Activated T-cell treated with anti-CD3 and anti-CD28 coated beads, Interleukin-2, amount 50 U/mL, for 48 hours (primary cell): ENCODE measurements at places on chromosomes 5 and 9.

GRCh38 chr5:176543428-176544182 lies 5.5 kb upstream of the CDHR2 start:
- peak; percentile 84 for DNase-seq

- no peak for DNase-seq
Observed at GRCh38 chr9:85404911-85405565, 336.7 kb downstream of the AGTPBP1 start.

- DNase-seq: no peak
Observed at GRCh38 chr5:97121848-97122247, 20.6 kb downstream of the LIX1 start.

GRCh38 chr9:134236935-134237629 lies 72.7 kb upstream of the RNU6ATAC start:
- DNase-seq: no peak

GRCh38 chr5:77463905-77464304 lies 28.2 kb downstream of the WDR41 start:
- DNase-seq: no peak

DNA sequence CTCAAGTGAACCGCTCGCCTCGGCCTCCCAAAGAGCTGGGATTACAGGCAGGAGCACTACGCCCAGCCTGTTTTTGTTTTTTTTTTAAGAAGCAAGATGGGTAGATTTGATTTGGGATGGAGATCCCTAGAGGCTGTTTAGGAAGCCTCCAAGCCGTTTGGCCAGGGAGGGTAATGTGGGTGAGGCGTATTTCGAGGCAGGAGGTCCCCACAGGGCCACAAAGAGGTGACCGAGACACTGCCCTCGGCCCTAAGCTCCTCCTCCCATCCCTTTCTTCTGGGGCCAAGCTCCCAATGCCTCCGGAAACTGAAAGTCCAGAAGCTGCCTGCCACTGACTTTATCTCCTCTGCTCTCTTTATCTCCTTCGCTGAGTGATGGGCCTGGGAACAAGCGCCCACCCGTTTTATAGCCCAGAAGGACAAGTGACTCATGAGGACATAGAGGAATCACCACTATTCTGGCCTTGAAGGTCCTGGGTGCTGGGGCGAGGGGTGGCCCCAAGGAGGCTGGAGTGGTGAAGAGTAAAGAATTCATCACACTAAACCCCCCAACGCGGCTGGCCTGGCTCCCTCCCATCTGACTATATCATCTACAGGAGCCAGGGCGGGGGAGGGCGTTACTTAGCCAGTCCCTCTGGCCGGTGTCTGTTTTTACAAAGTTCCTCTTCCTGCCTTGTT lies 2.0 kb upstream of the RALGDS start:
- no peak for DNase-seq

DNA sequence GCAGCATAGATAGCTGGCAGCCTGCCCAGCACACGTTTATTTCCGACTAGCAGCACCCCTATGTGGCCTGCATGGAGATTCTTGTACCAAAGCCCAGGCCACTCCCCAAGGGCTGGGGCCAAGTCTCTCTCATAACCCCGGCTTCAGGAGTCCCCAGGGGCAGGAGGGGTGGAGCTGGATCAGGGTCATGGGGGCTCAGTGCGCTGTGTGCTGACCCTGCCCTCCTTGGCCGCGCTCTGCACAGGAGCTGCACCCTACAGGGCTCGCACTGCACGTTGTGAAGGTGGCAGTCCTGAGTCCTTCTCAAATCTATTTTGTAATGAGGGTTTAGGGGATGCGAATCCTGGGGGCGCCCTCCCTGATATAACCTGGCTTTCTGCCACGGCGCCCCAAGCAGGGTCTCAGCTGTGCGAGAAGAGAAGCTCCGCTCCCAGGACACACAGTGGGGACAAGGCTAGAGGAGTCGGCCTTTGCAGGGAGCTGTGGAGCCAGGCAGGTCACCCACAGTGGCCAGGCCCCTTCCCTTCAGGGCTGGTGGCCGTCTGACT lies 28.6 kb downstream of the NKD2 start:
- no peak for DNase-seq

GRCh38 chr5:55919625-55920024 lies 68.5 kb downstream of the IL31RA start:
- no peak for DNase-seq

- no peak for DNase-seq
Observed at GRCh38 chr9:112629671-112630485, 88.0 kb downstream of the INIP start.

GRCh38 chr5:143210576-143210975 lies 192.9 kb downstream of the NR3C1 start:
- DNase-seq: no peak

- peak; percentile 51 for DNase-seq
Observed at GRCh38 chr5:76546497-76547102, 76.6 kb downstream of the F2RL2 start.

DNA sequence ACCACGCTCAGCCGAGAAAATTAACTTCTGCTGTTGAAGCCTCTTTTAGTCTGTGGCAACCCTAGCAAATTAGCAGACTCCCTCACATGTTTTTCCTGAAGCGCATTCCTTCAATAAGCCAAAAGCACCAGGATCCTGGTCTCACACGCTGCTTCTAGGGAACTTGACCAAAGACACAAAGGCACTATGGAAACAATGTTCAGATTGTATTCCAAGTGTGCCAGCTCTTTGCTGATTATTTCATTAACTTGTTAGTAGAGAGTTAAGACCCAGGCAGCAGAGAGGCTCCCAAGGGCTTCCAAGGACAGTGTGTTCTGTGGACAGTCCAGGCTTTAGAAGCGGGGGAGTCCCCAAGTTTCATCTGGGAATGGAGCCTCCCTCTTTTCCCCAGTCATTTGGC lies 94.4 kb upstream of the BASP1 start:
- DNase-seq: no peak

- DNase-seq: no peak
Observed at GRCh38 chr5:173928871-173929574, 40.9 kb downstream of the CPEB4 start.

DNA sequence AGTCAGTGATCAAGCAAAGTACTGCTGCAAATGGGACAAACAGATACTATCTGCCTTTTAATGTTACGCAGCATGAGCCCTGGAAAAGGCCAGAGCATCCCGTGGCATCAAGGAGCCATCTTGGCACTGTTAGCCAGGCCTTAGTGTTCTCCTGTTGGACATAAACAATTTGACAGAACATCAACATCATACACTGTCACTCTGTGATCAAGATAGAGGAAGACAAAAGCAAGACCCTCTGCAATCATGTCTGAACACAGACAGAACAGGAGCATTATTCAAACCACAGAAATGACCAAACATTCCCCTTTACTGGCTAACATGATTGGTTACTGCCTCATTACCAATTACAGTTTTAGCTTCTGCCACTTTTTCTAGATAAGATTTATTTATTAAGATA lies 21.2 kb upstream of the ROPN1L start:
- no peak for DNase-seq

DNA sequence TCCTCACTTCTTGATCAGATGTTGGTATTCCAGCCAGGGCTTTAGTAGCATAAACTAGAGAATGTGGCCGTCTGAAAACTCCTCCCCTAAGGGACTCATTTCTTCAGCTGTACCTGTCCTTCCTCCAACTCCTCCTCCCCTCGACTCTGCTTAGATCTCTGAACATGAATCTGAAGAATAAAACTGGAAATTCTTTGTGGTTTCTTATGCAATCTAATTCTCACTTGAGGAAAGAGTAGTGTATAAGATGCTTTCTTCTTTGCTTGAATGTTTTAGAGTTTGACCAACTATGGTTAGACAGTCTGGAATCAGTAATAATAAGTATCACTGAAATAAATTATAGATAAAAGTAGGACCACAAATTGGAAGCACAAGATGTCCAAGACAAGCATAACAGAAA lies 128.5 kb downstream of the LRRC70 start:
- DNase-seq: no peak

DNA sequence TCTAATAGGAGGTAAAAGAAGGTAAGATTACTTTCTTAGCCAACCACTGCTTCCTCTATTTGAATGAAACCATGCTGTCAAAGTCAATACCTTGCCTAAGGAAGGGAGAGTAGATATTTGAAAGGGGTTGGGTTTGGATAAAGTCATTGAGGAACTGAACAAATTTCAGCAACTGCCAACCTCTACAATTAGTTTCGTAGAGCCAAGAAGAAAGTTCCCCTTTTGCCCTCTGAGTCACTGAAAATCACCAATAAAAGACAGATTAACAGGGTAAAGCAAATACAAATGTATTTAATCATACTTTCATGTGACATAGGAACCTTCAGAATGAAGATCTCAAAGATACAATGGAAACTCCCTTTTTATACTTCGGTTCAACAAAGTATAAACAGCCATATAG lies 615.7 kb downstream of the GABRG2 start:
- no peak for DNase-seq

- no peak for DNase-seq
Observed at GRCh38 chr9:124041817-124042116, 30.2 kb downstream of the LHX2 start.
